ENCODE measurements at places on chromosomes 5 and 9. TPM values are rescaled to one million over a fixed set of nuclear protein-coding genes. Genes with fewer than 3 reads are reported as not detected.

BHMT2 gene
- total RNA-seq, result 0.50 TPM

EPB41L4B gene
- total RNA-seq, result not detected

CDH6 gene
- 4.1 TPM for total RNA-seq

DNA sequence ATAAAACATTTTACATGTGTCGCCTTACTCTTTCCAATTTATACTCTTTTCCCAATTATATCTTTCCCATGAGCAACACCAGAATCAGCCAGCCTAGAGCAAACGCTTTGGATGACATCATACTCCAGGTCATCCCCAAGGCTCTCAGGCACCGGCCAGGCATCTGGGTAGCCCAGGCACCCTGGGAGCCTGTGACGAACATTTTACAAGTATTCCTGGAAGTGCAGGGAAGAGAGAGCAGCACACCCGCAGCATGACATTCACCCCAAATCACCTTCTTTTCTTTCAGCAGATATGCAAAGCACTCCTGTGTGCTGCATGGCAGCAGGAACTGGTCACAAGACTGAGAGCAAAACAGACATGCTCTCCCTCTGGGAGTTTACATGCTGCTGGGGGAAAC is 75.7 kb upstream of the SMIM23 start:
- H3K4me1 ChIP-seq, result no peaks in the 10 kb centered on the region
- H3K4me3 ChIP-seq, result no peak overlapping the region
- H3K36me3 ChIP-seq, result no peaks in the 10 kb centered on the region
- DNase-seq, result no peak

- no peaks in the 10 kb centered on the region for H3K27me3 ChIP-seq
- no peak for DNase-seq
- H3K27ac ChIP-seq, result peak overlapping the region; percentile 78
- H3K36me3 ChIP-seq, result no peaks in the 10 kb centered on the region
- peaks cover 60% of the 10 kb centered on the region for H3K4me1 ChIP-seq
Observed at GRCh38 chr5:139651043-139651834, 3.1 kb downstream of the CXXC5 start.

DNA sequence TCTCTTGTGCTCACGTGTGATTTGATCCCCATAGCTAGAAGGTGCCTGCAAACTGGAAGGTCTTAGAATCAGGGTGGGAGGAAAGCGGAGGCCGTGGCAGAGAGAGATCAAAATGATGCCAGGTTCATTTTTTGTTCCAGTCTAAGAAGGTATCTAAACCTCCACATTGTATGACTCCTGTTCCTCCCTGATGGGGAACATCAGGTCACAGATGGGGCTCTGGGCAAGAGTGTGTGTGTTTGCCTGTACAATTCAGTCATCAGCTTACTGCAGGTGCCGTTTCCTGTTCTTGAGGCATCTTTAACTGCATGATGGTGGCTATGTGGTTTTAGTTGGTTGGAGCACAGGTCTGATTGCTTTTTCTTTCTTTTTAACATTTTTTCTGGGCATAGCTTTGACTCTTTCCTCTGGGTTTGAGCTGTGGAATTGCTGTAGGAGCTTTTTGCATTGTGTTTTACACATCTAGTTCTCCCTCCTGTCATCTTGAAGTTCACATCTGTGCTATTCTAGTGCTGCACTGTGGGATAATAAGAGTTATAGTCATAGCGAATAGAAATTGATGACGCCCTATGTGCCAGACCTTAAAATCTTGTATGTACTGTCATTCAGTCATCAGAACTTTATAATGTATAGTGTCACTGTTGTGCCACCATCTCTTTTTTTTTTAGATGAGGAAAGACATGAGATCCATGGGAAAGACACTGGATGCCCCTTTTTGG is 30.8 kb downstream of the ARHGAP26 start:
- no peak overlapping the region for H3K27ac ChIP-seq
- H3K27me3 ChIP-seq, result no peaks in the 10 kb centered on the region
- DNase-seq, result no peak
- H3K36me3 ChIP-seq, result no peaks in the 10 kb centered on the region
- no peaks in the 10 kb centered on the region for H3K4me1 ChIP-seq

DNA sequence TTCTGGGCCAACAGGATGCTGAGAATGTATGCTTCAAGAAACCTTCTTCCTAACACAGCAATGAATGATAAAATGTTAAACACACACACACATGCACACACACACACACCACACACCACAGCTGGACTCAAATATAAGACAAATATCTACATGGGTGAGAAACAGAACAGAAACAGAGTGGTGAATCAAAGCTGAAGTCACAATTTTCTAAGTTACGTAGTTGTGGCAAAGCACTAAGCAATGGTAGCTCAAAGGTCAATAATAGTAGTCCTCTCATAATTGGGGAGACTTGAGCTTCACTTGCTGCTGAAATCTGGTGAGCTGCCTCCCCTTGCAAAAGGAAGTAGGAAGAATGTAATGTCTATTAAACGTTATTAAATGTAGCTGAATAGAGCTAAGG is 33.7 kb upstream of the ITGA1 start:
- no peak for DNase-seq
- no peaks in the 10 kb centered on the region for H3K27me3 ChIP-seq
- H3K4me1 ChIP-seq, result no peaks in the 10 kb centered on the region
- H3K27ac ChIP-seq, result no peak overlapping the region

- H3K4me3 ChIP-seq, result peak within 1 kb of the TSS; percentile 49
- H3K27me3 ChIP-seq, result no peaks in the 10 kb centered on the region
- no peak within 1 kb of the TSS for H3K27ac ChIP-seq
- H3K4me1 ChIP-seq, result no peaks in the 10 kb centered on the region
- no peaks in the 10 kb centered on the region for H3K36me3 ChIP-seq
- peak; percentile 84 for DNase-seq
Observed at GRCh38 chr5:178940569-178941360, at the start of gene ZNF454. TSS of gene ZNF454 (plus strand) at chr5:178941198. CDS start at chr5:178942792, 1,594 bp downstream.

DNA sequence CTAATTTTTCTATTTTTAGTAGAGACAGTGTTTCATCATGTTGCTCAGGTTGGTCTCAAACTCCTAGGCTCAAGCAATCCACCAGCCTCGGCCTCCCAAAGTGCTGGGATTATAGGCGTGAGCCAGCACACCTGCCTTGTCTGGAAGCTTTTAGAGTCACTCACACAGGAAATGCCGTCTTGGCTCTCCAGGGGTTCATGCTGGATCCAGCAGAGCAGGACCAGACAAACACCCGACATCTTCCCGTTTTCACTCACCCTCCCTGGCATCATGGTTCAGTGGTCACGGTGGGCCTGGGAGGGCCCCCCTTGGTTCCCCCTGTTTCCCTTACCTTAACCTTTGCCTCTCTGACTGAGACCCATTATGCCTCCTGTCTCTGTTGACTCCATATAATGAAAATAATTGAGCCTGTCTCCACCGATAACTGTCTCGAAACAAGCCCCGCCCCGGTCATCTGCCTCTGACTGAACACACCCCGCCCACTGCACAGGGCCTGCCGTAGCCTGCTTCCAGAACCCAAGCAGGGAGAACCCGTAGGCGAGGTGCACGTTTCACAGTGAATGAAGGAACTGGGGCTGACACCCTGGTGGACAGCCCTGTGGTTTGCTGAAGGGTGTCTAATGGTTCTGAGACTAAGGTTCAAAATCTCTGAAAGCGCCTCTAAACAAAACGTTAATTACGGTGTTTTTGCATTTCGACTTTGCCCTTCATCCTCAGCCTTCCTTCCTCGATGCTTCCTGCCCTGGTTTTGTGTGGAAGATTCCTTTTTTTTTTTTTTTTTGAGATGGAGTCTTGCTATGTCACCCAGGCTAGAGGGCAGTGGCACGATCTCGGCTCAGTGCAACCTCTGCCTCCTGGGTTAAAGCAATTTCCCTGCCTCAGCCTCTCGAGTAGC is 39.7 kb upstream of the SPRY4 start:
- H3K36me3 ChIP-seq, result no peaks in the 10 kb centered on the region
- H3K27ac ChIP-seq, result peak overlapping the region; percentile 84
- no peaks in the 10 kb centered on the region for H3K27me3 ChIP-seq

DNA sequence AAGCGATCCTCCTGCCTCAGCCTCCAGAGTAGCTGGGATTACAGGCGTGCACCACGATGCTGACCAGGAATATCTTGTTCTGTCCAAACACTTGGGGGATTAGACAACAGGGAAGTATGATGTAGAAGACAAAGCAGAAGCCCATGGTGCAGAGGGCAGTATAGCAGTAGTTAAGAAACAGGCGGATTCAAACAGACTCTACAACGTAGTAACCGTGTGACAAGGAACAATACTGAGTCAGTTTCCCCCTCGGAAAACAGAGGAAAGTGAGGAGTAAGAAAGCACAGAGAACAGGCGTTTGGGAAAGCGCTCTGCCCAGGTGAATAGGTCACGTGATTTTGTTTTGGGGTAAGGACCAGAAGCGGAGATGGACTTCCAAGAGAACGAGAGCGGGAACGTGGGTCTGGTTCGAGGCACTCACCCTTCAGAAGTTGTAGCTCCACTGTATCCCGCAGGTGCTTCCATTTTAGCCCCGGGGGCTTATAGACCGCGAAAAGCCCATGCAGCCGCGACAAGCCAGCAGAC is 306 bp downstream of the TRUB2 start:
- H3K4me1 ChIP-seq, result peaks cover 13% of the 10 kb centered on the region
- peaks cover 28% of the 10 kb centered on the region for H3K36me3 ChIP-seq
- no peak for DNase-seq
- H3K27ac ChIP-seq, result peak overlapping the region; percentile 98
- peak overlapping the region; percentile 98 for H3K4me3 ChIP-seq

- DNase-seq, result no peak
- H3K27me3 ChIP-seq, result no peaks in the 10 kb centered on the region
- no peak overlapping the region for H3K27ac ChIP-seq
- no peak overlapping the region for H3K4me3 ChIP-seq
- no peaks in the 10 kb centered on the region for H3K4me1 ChIP-seq
Observed at GRCh38 chr5:116395631-116396203, 178.9 kb downstream of the SEMA6A start.

- H3K27ac ChIP-seq, result no peak overlapping the region
- H3K4me3 ChIP-seq, result no peak overlapping the region
- no peak for DNase-seq
- H3K36me3 ChIP-seq, result no peaks in the 10 kb centered on the region
Observed at GRCh38 chr5:44747396-44747795, 61.4 kb upstream of the MRPS30 start.

GRCh38 chr5:22669345-22669744 is 183.8 kb downstream of the CDH12 start:
- no peak overlapping the region for H3K4me3 ChIP-seq
- no peak for DNase-seq
- no peaks in the 10 kb centered on the region for H3K27me3 ChIP-seq
- H3K4me1 ChIP-seq, result no peaks in the 10 kb centered on the region
- no peaks in the 10 kb centered on the region for H3K36me3 ChIP-seq
- no peak overlapping the region for H3K27ac ChIP-seq

DNA sequence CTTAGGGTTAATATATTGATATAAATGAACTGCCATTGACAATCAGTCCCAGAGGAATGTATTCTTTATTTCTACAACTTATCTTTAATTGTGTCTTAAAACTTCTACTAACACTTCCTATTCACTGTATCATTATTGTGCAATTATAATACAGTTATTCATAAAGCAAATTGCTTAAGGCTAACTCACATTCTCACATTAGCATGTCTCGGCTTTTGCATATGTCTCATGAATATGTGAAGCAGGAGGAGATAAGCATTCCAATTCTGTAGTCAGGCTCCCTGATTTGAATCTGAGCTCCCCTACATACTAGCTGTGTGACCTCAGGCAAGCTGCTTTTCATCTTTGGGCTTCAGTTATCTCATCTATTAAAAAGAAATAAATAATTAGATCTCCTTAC is 45.4 kb downstream of the PLGRKT start:
- DNase-seq, result no peak
- H3K4me1 ChIP-seq, result no peaks in the 10 kb centered on the region
- no peaks in the 10 kb centered on the region for H3K27me3 ChIP-seq
- H3K27ac ChIP-seq, result no peak overlapping the region
- no peaks in the 10 kb centered on the region for H3K36me3 ChIP-seq

DNA sequence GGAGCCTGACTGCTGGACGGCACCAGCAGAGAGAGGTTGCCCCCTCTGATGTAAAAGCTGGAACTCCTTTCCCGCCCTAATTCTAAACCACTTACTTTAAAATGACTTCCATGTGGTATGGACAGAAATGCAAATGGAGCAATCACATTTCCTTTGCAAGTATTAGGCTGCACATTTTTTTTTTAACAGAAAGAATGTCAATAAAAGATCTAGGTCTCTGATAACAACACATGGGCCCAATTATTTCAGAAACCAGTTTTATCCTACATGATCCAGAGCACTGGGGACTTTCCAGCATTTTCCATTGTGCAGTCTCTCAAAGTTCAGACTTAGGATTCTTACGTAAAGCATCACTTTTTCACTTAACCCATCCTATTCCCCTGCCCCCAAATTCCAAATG is 203.7 kb downstream of the NXNL2 start:
- H3K36me3 ChIP-seq, result no peaks in the 10 kb centered on the region
- H3K4me3 ChIP-seq, result no peak overlapping the region
- H3K4me1 ChIP-seq, result peaks cover 53% of the 10 kb centered on the region
- H3K27me3 ChIP-seq, result no peaks in the 10 kb centered on the region
- H3K27ac ChIP-seq, result no peak overlapping the region

DNA sequence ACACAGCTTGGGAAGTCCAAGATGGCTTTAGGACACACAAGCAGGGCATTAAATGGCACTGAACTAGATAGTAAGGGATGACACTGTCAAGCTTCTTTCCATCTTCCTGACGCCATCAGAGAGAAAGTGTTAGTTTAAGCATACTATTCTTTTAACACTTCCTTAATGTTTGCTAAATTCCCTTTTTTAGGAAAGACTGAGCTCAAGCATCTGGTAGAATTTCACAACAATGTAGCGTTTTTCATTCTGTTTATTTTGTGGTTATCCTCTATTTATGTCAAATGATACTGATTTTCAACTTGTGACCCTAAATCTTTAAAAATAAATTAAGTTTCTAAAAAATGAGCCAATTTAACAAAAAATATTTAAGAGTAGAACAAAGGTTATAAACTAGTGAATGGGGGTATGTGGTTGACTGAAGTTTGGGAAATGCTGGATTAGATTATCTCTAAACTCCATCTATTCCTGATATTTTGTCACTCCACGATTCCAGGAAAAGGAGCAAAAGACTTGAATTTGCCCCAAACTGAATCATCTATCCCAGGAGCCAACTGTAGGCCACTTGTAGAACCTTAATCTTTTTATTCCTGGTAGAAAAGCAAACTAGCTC is 147.4 kb upstream of the KLF9 start:
- no peaks in the 10 kb centered on the region for H3K36me3 ChIP-seq
- no peak overlapping the region for H3K4me3 ChIP-seq
- H3K4me1 ChIP-seq, result no peaks in the 10 kb centered on the region
- no peak overlapping the region for H3K27ac ChIP-seq
- DNase-seq, result no peak

DNA sequence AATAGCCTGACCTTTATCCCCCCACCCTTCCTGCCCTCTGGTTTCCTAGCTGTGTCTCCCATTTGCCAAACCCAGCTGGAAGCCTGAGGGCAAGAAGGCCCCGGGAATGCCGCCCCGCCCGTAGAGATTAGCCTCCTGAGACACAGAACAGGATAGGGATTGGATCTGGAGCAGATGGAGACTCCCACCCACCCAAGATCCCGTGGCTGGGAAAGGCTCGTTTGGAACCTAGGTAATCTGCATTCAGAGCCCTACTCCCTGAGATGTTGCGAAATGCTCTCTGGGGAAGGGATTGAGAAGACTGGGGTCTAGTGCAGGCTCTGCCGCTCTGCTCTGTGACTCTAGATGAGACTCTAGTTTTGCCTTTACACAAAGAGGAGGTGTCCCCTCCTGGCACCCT is 10.9 kb downstream of the AQP3 start:
- DNase-seq, result no peak
- no peaks in the 10 kb centered on the region for H3K27me3 ChIP-seq
- no peaks in the 10 kb centered on the region for H3K36me3 ChIP-seq
- H3K4me3 ChIP-seq, result no peak overlapping the region
